Urothelium cell line (cell line): ENCODE measurements at places on chromosomes 16 and 17.
A peak's percentile ranks its signal among the peaks of the same experiment; 100 is the strongest.

DNA sequence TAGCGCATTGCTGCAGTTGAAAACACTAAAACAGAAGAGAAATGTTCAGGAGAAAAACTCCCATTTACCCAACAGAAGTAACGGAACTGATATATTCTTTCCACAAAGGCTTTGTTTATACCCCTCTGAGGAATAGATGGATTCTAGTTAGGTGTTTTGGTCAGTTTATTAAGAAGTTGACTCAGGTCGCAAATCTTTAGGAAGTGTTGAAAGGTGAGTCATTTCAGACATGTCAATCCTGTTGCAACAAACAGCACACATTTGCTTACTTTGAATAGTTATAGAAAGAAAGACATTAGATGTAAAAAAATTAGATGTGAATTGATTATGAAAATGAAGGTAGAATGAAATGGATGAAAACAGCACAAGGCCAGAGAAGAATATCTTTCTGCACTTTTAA is 941.0 kb downstream of the KCNJ2 start:
- DNase-seq, result peak; percentile 40

- no peak for DNase-seq
Measured at GRCh38 chr16:53156516-53156915, 101.7 kb downstream of the CHD9 start.

GRCh38 chr16:89561884-89562599 is 1.6 kb downstream of the RPL13 start:
- no peak for DNase-seq

DNA sequence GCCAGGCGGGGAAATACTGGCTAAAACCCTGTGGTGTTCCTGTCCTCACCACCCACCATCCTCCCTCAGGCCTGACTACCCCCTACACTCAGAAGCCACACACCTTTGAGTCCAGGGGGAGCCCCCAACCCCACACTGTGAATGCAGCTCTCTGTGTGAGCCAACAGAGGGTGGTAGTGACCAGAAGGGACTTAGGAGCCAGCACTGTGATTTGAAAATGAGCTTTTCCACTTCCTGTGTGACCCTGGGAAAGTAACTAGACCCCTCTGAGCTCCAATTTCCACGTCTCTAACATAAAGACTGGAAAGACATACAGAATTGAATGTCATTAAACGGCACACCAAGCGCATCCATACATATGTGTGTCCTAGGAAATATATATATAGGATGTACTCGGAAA is 58.7 kb downstream of the SDK2 start:
- no peak for DNase-seq

GRCh38 chr17:81393684-81394376 is 1.4 kb upstream of the BAHCC1 start:
- peak; percentile 99 for DNase-seq

DNA sequence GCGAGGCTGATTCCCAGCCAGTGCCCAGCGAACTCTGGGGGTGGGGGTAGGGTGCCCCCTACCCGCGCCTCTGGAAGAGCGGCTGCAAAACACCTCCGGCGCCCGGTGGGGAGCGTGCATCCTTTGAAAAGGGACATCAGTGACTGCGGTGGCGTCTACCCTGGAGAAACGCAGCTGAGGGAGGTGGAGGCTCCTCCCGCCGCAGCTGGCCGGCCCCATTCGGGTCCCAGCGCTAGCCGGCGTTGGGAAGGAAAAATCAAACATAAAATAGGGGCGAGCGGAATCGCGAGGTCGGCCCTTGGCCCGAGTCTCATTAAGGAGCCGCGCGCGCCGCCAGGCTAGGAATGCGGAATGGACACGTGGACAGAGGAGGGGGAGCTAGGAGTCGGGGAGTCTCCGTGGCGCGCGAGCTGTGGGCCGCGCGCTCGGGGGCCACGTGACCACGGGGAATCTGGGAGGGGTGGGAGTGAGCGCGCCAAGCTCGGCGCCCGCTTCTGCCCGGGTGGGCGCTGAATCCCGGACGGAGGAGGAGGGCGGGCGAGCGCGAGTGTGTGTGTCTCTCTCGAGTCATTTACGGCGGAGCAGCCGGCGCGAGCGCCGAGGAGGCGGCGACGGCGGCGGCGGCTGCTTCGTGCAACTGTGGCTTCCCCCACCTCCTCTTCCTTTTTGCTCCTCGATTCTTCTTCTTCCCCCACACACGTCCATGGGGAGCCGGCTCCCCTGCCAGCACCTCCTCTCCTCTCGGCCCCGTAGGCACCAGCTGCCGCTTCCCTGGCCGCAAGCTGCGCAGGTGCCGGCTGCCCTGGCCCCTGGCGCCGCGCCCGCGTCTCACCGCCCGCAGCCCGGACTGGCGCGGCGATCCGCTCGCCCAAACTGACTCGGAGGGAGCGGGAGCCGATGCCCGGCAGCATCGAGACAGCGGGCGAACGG is at the start of gene TMEM132E:
Gene TMEM132E (plus strand): TSS at position 566 of the 930 bp plus-strand sequence. CDS start 1,495 bp downstream, outside the sequence.
- peak; percentile 64 for DNase-seq

GRCh38 chr16:15765880-15766279 is 90.9 kb downstream of the MYH11 start:
- peak; percentile 37 for DNase-seq

- no peak for DNase-seq
Measured at GRCh38 chr17:7823581-7824001, 10.4 kb upstream of the KDM6B start.

- no peak for DNase-seq
Measured at GRCh38 chr16:89020925-89021595, 44.1 kb upstream of the CBFA2T3 start.

DNA sequence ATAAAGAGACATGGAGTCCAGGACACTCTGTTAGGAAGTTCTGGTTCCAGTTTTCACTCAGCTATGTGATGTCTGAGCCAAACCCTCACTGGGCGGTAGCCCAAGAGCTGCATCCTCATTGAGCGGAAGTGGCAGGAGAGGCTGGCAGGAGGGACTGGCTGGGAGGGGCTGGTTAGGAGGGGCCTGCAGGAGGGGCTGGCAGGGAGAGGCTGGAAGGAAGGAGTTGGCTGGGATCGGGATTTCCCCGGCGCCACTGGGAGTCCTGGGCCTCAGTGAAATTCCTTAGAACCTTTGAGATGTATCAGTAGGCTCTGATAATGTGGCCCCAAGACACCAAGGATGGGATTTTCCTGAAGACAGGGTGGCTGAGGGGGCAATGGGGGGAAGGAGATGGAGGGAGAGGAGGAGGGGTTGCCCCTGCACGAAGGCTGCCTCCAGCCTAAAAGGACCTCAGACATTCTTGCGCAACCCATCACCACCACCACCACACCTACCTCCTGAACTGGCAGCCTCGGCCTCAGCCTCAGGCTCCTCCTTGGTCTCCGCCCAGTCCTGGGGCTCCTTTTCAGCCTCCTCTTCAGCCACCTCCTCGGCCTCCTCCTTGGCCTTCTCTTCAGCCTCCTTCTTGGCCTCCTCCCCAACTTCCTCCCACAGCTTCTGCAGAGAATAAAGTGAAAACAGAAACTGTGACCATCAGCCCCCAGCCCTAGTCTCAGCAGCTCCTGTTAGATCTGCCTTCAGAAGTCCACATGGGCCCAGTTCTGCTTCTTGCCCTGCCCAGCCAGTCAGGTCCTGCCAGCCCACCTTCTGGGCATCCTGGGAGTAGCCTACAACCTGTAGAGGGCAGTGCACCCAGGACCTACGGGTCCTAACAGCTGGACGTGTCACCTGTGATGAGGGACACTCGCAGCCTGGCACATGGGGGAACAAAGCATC is 31.7 kb downstream of the CNGB1 start:
- peak; percentile 78 for DNase-seq

DNA sequence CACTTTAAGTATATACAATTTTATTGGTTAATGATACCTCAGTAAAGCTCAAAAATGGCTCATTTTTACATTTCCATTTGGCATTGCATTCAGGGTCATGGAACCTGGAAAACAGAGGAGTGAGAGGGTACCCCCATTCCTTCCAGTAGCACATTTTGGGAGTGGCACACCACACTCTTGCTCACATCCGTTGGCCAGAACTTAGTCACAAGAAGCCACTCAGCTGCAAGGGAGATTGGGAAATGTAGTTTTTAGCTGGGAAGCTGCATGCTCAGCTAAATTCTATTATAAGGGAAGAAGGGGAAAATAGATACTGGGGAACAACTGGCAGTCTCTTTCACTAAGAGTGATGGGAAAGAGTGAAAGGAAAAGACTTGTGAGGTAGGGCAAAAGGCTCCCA is 102.5 kb upstream of the TMEM97 start:
- DNase-seq, result no peak

GRCh38 chr17:2478458-2478857 is 33.2 kb downstream of the METTL16 start:
- no peak for DNase-seq

- DNase-seq, result no peak
Measured at GRCh38 chr17:55784666-55785065, 33.8 kb downstream of the PCTP start.

DNA sequence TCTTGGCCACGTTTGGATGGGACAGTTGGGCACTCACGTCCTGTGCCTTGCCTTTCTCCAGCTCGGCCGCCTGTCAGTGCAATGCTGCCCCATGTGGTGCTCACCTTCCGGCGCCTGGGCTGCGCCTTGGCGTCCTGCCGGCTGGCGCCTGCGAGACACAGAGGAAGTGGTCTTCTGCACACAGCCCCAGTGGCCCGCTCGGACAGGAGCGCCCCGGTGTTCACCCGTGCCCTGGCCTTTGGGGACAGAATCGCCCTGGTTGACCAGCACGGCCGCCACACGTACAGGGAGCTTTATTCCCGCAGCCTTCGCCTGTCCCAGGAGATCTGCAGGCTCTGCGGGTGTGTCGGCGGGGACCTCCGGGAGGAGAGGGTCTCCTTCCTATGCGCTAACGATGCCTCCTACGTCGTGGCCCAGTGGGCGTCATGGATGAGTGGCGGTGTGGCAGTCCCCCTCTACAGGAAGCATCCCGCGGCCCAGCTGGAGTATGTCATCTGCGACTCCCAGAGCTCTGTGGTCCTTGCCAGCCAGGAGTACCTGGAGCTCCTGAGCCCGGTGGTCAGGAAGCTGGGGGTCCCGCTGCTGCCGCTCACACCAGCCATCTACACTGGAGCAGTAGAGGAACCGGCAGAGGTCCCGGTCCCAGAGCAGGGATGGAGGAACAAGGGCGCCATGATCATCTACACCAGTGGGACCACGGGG is 7.1 kb downstream of the ACSF3 start:
- DNase-seq, result no peak

DNA sequence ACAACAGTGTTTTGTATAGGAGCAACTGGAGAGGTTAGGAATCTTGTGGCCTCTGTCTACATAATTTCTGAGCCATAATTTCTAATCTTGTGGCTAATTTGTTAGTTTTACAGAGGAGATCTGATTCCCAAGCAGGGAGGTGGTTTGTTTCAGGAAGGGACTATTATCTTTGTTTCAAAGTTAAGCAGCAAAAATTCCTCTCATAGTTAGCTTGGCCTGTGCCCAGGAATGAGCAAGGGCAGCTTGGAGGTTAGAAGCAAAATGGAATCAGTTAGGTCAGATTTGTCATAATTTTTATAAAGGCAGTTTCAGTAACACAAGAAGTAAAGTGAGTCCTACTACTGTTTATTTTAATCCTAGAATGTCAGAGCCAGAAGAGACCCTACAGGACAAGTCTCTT is 2.0 kb upstream of the RDM1 start:
- no peak for DNase-seq

DNA sequence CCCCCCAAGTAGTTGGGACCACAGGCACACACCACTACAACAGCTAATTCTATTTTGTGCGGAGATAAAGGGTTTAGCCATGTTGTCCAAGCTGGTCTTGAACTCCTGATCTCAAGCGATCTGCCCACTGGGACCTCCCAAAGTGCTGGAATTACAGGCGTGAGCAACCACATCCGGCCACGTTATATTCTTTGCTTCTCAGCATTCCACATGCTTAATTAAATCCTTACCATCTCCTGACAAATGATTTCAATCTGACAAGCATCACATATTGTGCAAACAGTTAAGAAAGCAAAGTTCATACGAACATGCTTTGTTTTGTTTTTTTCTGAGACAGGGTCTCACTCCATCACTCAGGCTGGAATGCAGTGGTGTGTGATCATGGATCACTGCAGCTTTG is 18.2 kb downstream of the HIGD1B start:
- no peak for DNase-seq

- no peak for DNase-seq
Measured at GRCh38 chr16:62018301-62019060, 17.8 kb downstream of the CDH8 start.

- no peak for DNase-seq
Measured at GRCh38 chr16:67563708-67564468, 1.6 kb downstream of the CTCF start.

- no peak for DNase-seq
Measured at GRCh38 chr16:50797456-50797855, 55.6 kb downstream of the CYLD start.

DNA sequence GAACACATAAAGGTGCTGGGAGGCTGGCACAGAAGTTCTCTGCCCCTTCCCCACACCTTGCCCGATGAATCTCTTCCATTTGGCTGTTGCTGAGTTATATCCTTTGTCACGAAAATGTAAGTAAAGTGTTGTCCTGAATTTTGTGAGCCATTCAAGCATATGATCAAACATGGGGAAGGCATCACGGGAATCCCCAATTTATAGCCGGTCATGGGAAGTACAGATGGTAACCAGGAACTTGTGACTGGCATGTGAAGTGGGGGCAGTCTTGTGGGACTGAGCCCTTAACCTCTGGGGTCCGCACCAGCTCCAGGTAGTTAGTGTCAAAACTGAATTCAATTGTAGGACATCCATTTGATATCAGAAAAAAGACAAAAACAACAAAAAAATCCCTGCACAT is 13.2 kb downstream of the TOM1L2 start:
- DNase-seq, result no peak
